Activated T-cell treated with anti-CD3 and anti-CD28 coated beads, Interleukin-2, amount 50 U/mL, for 4 hours (primary cell): ENCODE measurements at places on chromosomes 11 and 22. TPM values are rescaled to one million over a fixed set of nuclear protein-coding genes. Genes with fewer than 3 reads are reported as not detected.

GRCh38 chr11:2489083-2489482 lies 44.3 kb downstream of the KCNQ1 start:
- no peak for DNase-seq

- DNase-seq = no peak
Measured at GRCh38 chr11:126561327-126561893, 205.9 kb downstream of the ST3GAL4 start.

PANX2 gene
- total RNA-seq = 1.1 TPM

APOA4 gene
- not detected for total RNA-seq

XKR3 gene
- not detected for total RNA-seq
